ENCODE measurements at places on chromosomes 13 and 19.

GRCh38 chr13:29481603-29482002 is 113.9 kb downstream of the SLC7A1 start:
- no peak for DNase-seq

GRCh38 chr19:49793561-49793840 is 19.6 kb downstream of the FUZ start:
- DNase-seq, result no peak

DNA sequence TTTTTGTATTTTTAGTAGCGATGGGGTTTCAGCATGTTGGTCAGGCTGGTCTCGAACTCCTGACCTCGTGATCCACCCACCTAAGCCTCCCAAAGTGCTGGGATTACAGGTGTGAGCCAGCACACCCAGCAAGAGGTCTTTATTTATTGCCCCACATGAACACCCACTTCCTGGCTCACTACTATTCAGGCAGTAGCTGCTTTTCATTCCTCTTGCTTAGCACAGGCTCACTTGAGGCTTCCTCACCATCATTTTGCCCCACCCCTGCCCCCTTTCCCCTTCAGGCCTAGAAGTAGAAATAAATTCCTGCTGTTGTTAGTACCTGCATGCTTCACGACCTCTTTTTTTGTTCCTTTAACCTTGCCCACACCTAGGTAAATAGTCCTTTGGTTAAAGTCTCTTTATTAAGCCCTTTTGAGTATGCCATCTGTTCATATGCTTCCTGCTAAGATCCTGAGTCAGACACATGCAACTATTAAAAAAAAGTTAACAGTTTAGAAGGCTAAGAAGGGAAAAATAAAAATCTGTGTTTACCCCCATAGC is 33.5 kb upstream of the ITM2B start:
- no peak for DNase-seq

- DNase-seq, result no peak
Measured at GRCh38 chr13:95030821-95031343, 270.4 kb downstream of the ABCC4 start.
